ENCODE measurements at places on chromosomes 7 and 10.

DNA sequence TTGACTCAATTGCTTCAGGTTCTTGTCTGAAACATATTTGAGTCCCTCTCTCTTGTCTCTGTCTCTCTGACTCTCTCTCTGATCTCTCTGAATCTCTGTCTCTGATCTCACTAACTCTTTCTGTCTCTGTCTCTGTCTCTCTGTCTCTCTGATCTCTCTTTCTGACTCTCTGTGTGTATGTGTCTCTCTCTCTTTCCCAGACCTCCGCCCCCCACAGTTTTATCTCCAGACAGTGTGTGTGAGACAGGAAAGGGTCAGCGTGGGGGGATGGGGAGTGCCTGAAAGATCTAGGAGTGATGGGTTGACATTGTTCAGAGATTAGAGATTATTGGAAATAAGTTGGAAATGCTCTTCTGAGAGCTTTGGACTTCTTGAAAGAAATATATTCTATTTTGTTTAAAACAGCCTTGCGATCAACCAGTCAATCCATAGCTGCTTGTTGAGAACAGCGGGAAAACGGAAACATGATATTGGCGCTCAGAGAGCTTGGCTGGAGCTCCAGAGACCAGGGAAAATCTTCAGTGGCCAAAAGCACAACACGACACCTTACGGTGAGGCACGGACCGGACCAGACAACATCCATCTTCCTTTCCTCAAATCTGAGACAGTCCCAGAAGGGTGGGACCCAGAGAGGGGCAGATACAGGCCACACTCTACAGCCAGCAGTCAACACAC is 35.5 kb downstream of the CALML3 start:
- no peak for DNase-seq

- no peak for DNase-seq
These were observed 195.1 kb downstream of the IPMK start for GRCh38 chr10:58072634-58073033.

DNA sequence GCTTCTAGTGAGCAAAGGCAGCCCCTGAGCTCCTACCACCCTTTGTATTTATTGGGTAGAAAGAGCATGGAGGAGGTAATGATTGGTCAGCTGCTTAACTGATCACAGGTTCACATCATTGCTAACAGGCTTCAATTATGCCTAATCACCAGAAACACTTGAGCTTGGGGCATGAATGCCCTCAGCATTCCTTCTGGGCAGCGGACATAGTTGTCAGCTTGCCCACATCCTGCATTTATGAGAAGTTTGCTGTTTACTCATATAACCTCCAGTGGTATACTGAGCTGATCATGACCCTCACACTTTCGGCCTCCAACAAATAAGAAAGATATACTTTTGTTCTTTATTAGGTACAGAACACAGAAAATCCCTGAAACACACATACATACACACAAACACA is 140.3 kb upstream of the ODAD2 start:
- no peak for DNase-seq

- DNase-seq: no peak
These were observed 51.1 kb upstream of the PRSS58 start for GRCh38 chr7:142308918-142309317.

- no peak for DNase-seq
These were observed 30.0 kb upstream of the TRIL start for GRCh38 chr7:28988091-28988490.

GRCh38 chr7:45242698-45243097 is 85.1 kb downstream of the RAMP3 start:
- DNase-seq: no peak

DNA sequence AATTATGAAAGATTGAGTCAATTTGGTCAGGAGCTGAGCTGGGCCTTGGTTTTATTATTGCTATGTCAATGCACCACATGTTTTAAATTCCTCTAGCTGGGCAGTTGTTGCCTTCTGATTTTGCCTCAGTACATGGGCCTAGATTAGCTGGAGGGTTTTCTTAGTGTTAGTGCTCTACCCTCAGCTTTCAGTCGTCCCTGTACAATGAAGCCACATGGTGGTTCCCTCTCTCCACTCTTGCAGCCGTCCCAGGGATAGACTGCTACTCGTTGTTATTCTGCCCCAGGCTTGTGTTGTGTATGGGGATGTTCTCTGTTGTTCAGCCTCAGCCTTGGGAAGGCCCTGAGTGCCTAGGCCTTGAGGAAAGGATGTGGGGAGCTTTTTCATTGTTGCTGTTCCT is 37.0 kb downstream of the NHLRC2 start:
- DNase-seq: no peak

DNA sequence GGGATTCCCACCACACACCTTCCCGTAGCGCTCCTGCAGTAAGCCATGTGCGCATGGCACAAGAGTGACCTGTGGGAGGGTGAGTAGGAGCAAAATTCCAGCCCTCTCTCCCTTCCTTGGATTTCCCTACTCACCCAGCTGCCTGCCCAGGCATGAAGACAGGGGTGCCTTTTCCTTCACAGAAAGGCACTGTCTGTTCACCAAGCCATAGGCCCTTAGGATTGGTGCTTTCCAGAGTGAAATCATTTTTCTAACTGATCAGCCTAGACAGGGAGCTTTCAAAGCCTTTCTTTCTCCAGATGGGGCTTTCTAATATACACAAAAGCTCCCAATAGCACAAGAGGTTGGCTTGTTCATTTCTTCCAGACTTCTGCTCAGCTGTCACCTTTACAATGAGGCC is 79.7 kb downstream of the CTTNBP2 start:
- DNase-seq: no peak

GRCh38 chr7:45574669-45575500 is 717 bp downstream of the ADCY1 start:
- no peak for DNase-seq

DNA sequence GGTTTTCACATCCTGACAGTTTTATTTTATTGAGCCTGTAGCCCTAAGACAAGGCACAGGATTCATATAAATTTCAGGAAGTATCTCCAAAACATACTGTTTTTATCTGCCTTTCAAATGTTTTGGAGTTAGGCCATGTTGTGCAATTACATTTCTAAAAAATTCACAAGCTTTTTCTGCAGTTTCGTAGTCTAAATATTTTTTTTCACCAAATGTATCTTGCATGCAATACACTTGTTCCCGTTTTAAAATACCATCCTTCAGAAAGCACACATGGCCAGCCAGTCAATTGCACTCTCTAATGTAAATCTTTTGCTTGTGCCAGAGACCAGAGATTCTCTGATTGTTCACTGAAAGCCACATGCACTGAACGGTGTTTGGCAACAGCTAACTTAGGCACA is 161.5 kb upstream of the PRKCQ start:
- DNase-seq: no peak
